ENCODE measurements at places on chromosomes 7 and 10. TPM values are rescaled to one million over a fixed set of nuclear protein-coding genes. Genes with fewer than 3 reads are reported as not detected.

DNA sequence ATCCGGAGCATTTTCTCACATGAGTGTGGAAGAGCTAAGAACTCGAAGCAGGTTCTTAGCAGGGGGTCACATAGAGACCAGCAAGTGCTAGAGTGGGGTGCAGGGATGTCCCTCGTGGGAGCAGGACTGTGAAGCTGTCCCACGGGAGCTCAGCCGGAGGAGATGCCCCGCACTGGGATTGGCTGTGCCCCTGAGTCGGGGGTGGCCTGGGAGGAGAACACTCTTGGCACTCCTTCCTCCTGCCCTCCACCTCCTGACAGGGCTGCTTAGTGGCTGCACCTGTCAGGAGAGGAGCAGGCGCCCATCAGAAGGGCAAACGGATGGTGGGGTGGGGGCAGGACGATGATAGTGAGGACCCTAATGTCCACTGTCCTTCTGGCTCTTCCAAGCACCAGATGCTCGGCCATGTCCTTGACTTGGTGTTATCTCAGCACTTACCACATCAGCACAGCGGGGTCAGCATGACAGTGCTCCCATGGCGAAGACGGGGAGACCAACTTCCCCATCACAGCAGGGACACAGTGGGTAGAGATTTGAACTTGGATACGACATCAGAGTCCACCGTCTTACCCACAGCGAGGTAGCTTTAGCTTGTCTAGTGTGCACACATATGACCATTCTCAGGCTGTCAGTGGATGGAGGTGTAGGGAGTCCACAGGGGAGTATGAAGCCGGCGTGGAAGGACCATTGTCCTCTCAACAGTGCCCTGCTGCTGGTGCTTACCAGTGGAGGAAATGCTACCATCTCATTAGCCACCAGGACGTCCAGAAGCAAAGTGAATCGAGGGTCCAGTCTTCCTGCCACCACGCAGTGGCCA, 142.5 kb upstream of the SHH start:
- H3K27ac ChIP-seq, result peak overlapping the region; percentile 83
- DNase-seq, result no peak
- H3K4me1 ChIP-seq, result peaks cover 15% of the 10 kb centered on the region
- no peak overlapping the region for H3K4me3 ChIP-seq
- H3K27me3 ChIP-seq, result no peaks in the 10 kb centered on the region

GRCh38 chr7:41705109-41705901, 2.4 kb upstream of the INHBA start:
- peaks cover 5% of the 10 kb centered on the region for H3K27me3 ChIP-seq
- H3K27ac ChIP-seq, result peak overlapping the region; percentile 88
- no peaks in the 10 kb centered on the region for H3K36me3 ChIP-seq
- peaks cover 41% of the 10 kb centered on the region for H3K4me1 ChIP-seq
- H3K4me3 ChIP-seq, result peak overlapping the region; percentile 50
- DNase-seq, result peak; percentile 95

- H3K27ac ChIP-seq, result no peak overlapping the region
- H3K4me3 ChIP-seq, result peak overlapping the region; percentile 71
- no peak for DNase-seq
- peaks cover 49% of the 10 kb centered on the region for H3K4me1 ChIP-seq
Observed at GRCh38 chr10:21528236-21529031, 3.0 kb upstream of the SKIDA1 start.

DNA sequence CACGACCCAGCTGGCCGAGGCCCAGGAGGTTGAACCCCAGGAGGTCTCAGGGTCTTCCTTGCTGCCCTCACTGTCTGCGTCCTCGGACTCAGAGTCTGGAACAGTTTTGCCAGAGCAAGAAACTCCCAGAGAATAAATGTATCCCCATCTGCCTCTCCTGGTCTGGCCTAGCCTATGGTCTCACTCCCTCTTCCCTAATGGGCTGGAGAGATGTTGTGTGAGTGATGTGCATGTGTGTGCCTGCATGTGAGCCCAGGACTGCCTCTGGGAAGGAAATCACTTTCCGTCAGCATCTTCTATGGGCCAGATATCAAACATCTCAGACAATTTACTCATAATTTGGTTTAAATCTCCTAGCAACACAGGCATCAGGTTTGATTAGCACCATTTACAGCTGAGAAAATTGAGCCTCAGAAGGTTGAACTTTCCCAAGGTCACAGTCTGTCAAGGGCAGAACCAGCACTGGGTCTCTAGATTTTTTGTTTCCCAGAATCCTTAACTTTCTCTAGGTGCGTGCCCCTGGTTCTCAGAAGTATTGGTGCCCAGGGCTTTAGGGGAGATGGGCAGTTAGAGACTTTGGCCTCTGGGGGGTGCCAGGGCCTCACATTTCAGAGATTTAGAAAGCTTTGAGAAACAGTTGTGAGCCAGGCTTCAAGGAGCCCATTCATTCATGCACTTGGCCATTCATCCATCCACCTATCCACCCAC, 4.9 kb downstream of the TMEM270 start:
- peak; percentile 41 for DNase-seq
- H3K4me1 ChIP-seq, result peaks cover 25% of the 10 kb centered on the region
- H3K27me3 ChIP-seq, result no peaks in the 10 kb centered on the region

Gene GBX1
- not detected for polyA plus RNA-seq

Gene FAM180A
- 0.08 TPM for polyA plus RNA-seq
